Hematopoietic multipotent progenitor cell treated with erythropoietin and hydrocortisone succinate and interleukin-3 and kit ligand, for 15 days (in vitro differentiated cells): ENCODE measurements at places on chromosomes 6 and 20.

DNA sequence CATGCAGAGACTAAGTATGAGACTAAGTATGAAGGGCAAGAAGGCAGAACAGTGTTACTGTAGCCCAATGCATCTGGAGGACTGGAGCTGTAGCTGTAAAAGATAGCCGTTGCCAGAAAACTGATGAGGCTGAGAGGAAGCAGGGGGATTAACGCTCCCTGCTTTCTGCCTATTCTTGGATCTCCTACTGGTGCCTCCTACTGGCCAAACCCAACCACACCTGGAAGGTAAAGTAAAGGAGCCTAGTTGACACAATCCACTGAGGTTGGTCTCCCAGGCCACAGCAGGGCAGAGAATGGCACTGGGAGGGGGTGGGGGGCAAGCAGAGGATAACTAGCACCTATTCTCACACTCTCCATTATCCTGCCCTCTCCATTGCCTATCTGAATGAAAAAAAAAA lies 105.0 kb upstream of the MRPS10 start:
- no peak for DNase-seq

- no peak for DNase-seq
Measured at GRCh38 chr20:58109918-58110635, 118.4 kb downstream of the ANKRD60 start.

DNA sequence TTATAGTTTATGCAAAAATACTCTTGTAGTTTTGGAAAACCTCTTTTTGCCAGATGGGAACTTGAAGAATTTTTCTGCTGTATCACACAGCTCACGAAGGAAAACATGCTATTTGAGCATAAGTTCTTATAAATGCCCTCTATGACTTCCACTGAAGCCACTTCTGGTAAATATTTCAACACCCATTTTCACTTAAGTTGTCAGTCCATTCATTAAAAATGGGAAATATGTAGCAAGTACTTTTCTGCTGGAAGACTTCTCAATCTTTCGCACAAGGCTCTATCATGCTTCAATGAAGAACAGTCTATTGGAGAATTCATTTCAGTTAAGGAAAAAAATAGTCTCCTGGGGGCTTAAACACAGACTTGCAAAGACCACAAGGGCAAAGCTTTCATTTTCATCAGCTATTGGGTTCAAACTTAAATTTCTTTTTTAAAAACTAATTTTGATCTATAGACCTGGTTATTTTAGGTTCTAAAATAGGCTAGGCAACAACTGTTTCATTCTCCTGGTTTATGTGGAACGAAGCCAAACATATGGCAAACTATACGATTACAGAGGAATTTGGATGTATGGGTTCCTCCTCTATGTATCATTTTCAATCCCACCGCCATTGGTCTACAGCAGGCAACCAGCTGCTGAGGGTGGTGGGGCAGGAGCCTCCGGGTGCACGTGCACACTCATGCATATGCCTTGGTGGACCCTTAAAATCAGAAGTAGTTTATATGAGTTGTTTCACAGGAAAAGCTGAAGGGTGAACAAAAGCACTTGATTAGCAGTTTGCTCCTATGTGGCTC lies 38.7 kb downstream of the LAMA4 start:
- DNase-seq = no peak

GRCh38 chr20:44395461-44396340 lies 40.2 kb downstream of the HNF4A start:
- peak; percentile 32 for DNase-seq

DNA sequence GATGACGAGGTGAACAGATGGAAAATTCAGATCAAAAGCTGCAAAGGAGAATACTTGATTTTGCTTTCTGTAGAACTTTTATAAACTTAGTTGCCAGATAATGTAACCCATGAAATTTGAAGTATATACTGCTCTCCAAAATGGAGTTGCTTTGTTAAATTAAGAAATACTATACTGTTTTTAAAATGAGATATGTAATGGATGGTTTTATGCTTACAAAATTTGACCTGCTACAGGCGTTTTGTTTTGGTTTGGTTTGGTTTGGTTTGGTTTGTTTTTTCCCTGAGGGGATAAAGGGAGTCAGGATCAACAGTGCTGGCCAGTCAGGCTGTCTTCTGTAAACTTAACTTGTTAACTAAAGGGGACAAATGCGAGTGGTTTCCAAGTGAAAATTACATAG lies 55.6 kb upstream of the KIF25 start:
- DNase-seq = no peak

- no peak for DNase-seq
Measured at GRCh38 chr6:48111143-48111506, at the start of gene PTCHD4. TSS of gene PTCHD4 (minus strand) at chr6:48111197. CDS start at chr6:48068957, 42,240 bp downstream.

DNA sequence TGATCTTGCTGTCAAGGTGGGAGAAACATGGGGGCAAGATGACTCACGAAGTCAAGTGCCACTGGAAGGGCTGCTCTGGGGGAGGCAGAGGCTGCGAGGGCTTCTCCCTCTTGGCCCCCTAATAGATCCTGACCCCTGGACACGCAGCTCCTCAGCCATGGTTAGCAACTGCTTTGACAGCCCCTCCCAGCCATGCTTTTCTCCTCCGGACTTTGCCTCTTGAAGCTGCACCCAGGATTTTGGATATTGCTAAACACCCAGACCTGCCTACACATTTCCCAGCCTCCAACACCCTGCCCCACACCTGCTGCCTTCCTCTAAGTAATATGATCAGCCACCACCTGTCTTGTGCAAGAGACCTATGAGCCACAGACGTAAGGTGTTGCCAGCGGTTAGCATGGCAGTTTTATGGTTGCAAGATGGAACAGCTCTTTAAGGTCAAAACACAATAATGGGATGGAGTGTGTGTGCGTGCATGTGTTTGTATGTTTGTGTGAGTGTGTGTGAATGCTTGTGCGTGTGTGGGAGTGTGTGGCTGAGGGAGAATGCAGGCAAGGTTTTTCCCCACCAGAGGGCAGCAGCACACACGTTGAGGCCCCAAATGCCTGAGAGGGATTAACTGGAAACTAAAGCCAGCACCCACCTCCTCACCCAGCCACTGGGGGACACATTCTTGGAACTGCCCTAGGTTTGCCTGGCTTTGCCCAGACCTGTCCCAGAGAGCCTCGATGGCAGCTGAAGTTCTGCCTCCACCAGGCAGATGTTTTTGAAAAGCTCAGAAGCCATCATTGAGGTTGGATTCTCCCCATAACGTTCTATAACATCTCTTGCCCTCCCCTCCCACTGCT lies 2.5 kb downstream of the IP6K3 start:
- DNase-seq = peak; percentile 63

DNA sequence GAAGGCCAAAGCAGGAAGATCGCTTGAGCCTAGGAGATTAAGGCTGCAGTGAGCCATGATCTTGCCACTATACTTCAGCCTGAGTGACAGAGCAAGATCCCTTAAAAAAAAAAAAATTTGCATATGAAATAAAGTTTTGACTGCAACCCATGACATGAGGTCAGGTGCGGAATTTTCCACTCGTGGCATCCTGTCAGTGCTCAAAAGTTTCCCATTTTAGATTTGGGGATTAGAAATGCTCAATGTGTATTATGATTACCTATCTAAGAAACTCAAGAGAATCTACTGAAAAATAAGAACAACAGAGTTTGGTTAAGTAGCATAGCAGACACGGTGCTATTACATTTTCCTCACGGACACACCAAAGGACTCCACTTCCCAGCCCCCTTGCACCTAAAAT lies 11.7 kb downstream of the SLC23A2 start:
- no peak for DNase-seq

DNA sequence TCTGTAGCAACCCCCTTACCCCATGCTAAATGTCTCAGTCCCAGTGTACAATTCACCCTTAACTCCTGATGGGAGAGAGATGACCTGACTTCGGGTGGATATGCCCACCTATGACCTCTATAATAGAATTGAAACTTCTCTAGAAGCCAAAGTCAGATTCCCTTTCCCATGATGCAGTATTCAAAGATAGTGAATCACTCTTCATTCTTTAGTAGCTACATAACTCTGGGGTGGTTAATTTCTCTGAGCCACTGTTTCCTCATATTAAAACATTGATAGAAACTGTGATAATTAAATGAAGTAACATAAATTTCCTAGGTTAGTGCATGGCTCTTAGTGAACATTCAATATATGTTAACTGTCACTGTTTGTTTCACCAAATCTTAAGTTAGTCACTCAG lies 500.4 kb downstream of the COL12A1 start:
- DNase-seq = no peak

DNA sequence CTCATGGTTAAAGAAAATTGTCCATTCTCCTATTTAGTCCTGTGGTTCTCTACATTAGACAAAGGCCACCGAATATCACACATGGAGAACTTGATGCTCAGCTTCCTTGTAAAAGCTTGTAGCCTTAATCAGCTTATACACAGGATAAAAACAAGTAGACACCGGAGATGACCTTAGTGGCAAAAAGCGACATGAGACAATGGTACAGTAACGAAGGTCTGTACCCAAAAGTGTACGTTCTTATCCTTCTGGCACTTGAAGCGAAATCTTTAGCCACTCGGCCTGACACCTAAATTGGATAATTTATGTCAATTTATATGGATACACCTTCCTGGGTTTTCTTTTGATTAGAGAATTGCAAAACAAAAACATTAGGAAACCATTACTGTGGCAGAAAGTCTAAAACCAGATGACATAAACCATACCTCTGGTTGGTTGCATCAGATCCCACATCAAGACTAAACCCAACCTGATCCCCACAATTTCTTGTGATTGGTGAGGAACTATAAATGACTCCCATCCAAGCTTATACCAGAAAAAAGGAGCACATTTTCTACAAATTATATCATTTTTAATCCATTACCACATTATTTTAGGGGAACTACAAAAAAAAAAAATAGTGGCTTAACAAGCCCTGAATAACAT lies 6.1 kb downstream of the RBM39 start:
- no peak for DNase-seq

GRCh38 chr20:40472905-40473304 lies 216.1 kb downstream of the MAFB start:
- DNase-seq = no peak

DNA sequence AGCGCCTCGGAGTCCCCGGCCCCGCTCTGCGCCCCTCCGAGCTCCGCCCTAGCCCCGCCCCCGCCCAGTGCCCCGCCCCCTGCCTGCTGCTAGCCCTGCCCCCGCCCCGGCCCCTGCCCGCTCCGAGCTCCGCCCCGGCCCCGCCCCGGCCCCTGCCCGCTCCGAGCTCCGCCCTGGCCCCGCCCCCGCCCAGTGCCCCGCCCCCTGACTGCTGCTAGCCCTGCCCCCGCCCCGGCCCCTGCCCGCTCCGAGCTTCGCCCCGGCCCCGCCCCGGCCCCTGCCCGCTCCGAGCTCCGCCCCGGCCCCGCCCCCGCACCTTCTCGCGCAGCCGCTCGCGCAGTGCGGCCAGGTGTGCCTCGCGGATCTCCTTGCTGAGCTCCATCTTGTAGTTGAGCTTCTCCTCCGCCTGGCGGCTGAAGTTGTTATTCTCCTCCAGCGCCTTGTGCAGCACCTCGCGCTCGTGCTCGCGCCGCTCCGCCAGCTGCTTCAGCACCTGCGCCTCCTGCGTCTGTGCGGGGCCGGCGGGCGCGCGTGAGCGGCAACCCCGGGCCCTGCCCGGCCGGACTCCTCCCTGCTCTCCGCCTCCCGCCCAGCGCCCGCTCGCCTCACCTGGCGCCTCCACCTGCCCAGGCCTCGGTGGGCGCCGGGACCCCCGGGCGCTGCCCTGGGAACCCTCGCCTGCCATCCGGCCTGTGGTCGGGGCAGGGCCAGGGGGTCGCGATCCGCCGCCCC lies 11.3 kb downstream of the STMN3 start:
- peak; percentile 80 for DNase-seq

GRCh38 chr20:32975698-32976674 lies 28.2 kb downstream of the SUN5 start:
- DNase-seq = no peak

- DNase-seq = peak; percentile 22
Measured at GRCh38 chr20:62025832-62026563, 39.7 kb downstream of the TAF4 start.

DNA sequence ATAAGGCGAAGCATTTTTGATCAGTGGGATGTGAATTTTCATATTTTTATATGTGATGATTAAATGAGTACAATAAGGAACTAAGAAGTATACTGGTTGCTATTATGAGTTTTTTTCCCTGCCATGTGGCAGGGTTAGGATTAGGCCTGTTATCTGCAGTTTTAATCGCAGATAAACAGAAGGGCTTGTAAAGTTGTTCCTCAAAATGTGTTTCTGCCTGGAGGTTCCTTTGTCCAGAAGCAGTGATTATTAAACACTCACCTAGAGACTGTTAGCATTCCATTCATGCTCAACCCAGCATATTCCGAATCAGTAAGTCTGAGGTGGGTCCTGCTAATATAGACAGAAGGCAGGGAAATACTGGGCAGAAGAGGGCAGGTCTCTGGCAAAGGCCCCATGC lies 316.0 kb downstream of the CLIC5 start:
- no peak for DNase-seq
